ENCODE measurements at places on chromosomes 5 and 9. TPM values are rescaled to one million over a fixed set of nuclear protein-coding genes. Genes with fewer than 3 reads are reported as not detected.
A peak's percentile ranks its signal among the peaks of the same experiment; 100 is the strongest.

DNA sequence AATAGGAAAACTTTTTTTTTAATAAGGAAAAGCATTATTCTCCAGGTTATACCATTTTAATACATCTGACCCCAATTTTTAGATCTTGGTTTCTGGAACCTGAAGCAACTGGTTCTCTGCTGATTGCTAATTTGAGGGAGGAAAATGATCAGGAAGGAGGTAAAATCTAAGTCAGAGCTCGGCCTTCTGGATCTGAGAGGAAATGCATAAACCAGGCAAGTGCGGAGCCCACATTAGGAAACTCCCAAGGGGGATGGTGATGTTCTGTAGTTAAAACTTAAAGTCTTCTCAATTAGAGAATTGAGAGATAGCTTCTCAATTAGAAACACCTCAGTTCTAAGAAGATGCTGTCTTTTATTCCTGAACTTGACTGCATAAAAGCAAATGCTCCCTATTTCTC is 113.5 kb downstream of the TSSK1B start:
- DNase-seq, result no peak
- no peak overlapping the region for H3K4me3 ChIP-seq
- no peak overlapping the region for H3K27ac ChIP-seq

GRCh38 chr9:96062031-96062430 is 186.5 kb downstream of the ERCC6L2 start:
- no peaks in the 10 kb centered on the region for H3K36me3 ChIP-seq
- H3K27ac ChIP-seq, result no peak overlapping the region
- H3K27me3 ChIP-seq, result no peaks in the 10 kb centered on the region
- no peak overlapping the region for H3K4me3 ChIP-seq

DNA sequence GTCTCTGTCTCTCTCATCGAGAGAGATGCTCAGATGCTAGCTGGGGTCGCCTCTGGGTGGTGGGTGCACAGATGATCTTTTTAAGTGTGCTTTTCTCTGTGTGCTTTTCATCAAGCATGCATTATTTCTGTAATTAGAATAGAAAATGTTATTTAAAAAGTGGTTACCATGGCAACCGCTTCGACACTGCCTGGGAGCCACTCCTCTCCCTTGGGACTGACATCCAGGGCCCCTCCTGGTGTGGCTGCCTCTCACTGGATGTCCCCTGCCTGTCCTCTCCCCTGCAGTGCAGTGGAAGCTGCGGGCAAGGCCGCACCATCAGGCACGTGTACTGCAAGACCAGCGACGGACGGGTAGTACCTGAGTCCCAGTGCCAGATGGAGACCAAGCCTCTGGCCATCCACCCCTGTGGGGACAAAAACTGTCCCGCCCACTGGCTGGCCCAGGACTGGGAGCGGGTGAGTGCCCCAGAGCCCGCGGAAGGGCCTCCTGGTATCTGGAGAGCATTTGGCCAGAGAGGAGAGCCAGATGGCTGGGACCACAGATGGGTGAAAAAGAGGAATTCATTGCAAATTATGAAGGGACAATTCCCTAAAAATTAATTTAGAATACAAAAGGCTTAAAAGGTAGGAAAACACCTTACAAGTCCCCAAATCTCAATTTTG is 34.7 kb downstream of the ADAMTSL2 start:
- H3K36me3 ChIP-seq, result no peaks in the 10 kb centered on the region
- no peak for DNase-seq
- H3K4me1 ChIP-seq, result peaks cover 9% of the 10 kb centered on the region
- no peak overlapping the region for H3K4me3 ChIP-seq
- no peak overlapping the region for H3K27ac ChIP-seq
- no peaks in the 10 kb centered on the region for H3K27me3 ChIP-seq

GRCh38 chr9:84615544-84615943 is 54.0 kb upstream of the NTRK2 start:
- peaks cover 7% of the 10 kb centered on the region for H3K4me1 ChIP-seq
- peak; percentile 17 for DNase-seq
- H3K27ac ChIP-seq, result no peak overlapping the region
- H3K27me3 ChIP-seq, result no peaks in the 10 kb centered on the region
- no peaks in the 10 kb centered on the region for H3K36me3 ChIP-seq

GRCh38 chr5:54024466-54024865 is 285.9 kb downstream of the ARL15 start:
- H3K36me3 ChIP-seq, result no peaks in the 10 kb centered on the region
- H3K27me3 ChIP-seq, result no peaks in the 10 kb centered on the region
- peaks cover 33% of the 10 kb centered on the region for H3K4me1 ChIP-seq
- no peak overlapping the region for H3K4me3 ChIP-seq
- H3K27ac ChIP-seq, result no peak overlapping the region
- DNase-seq, result no peak

GRCh38 chr9:536597-537511 is 304.6 kb upstream of the DMRT1 start:
- no peak overlapping the region for H3K27ac ChIP-seq
- H3K4me1 ChIP-seq, result peaks cover 14% of the 10 kb centered on the region
- H3K4me3 ChIP-seq, result no peak overlapping the region
- DNase-seq, result no peak

DNA sequence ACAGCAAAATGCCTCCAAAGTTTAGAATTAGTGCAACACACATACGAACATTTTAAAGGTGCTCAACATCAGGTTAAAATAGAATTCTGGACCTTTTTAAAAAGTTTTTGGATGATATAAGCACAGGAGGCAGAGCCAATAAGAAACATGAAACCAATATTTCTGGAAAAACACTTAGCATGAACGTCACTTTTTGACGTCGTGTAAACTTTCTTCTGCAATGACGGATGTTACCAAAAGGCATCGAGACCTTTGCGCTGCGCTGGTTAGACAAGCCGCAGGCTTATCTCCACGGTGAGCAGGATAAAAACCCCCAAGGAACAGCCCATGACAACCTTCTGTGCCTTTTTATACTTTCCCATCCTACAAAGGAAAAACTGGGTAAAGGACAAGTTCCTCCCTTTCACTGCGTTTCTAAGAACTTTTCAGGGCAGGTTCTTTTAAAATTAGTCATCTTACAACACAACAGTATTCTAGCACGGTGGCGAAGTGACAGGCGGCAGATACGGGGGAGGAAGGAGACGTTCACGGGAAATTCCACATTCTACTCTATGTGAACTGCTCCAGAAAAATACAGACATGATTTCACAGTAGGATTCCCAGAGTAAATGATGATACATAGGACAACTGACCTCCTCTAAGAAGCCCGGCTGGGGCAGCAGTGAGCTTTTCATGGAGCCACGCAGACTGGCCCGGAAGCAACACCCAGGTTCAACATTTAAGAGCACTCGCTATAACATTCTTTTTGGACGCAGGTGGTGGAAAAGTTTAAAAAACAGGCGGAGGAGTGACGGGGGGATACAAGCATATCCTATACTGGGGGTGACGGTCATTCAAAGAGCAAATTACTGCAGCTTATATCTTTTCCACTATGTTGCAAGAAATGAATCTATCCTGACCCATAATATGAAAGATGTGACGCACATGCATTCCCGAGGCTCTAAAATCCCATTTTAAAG is 52.4 kb downstream of the USP20 start:
- no peak overlapping the region for H3K4me3 ChIP-seq
- H3K27me3 ChIP-seq, result no peaks in the 10 kb centered on the region
- H3K27ac ChIP-seq, result no peak overlapping the region
- H3K4me1 ChIP-seq, result peaks cover 38% of the 10 kb centered on the region
- H3K36me3 ChIP-seq, result no peaks in the 10 kb centered on the region

PLAC8L1 gene
- not detected for total RNA-seq

DNA sequence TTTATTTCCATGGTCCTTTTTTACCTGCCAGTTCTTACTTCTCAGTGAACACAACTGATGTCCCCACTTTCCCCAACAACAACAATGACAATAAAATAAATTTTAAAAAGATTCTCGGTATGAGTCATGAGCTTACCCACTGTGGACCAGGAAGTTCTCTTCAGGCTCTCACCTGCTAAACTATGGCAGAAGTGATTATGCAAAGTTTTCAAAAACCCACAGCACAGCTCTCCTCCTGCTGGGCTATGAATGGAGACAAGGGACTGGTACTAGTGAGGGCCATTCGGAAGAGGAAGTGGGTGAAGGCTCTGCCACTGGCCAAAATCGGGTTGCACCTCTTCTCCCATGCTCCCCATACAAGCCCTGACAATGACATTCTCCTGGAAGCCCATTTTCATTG is 429.4 kb downstream of the PIK3R1 start:
- H3K4me1 ChIP-seq, result no peaks in the 10 kb centered on the region
- no peak overlapping the region for H3K27ac ChIP-seq
- H3K36me3 ChIP-seq, result no peaks in the 10 kb centered on the region
- H3K4me3 ChIP-seq, result no peak overlapping the region
- no peak for DNase-seq
- H3K27me3 ChIP-seq, result no peaks in the 10 kb centered on the region

- H3K4me3 ChIP-seq, result no peak overlapping the region
- H3K4me1 ChIP-seq, result no peaks in the 10 kb centered on the region
Measured at GRCh38 chr5:68428231-68428811, 212.8 kb downstream of the PIK3R1 start.

DNA sequence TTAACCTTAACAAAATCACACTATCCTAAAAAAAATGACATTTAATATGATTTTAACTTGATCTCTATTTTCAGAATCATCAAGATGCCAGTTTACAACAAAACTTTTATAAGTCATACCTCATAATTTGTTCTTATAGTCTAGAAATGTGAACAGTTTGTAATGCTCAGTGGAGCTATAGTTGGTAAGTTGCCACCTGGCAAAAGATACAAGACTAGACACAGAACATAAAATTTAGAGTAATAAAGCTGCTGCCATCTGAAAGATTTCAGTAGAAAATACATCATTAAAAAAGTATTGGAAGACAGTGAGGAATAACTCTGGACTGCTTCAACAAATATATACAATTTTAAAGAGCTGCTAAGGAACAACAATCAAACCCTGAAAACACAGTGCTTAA is 233.8 kb downstream of the GABRG2 start:
- H3K4me1 ChIP-seq, result no peaks in the 10 kb centered on the region
- DNase-seq, result no peak
- H3K27ac ChIP-seq, result no peak overlapping the region
- H3K4me3 ChIP-seq, result no peak overlapping the region

SAXO1 gene
- 0.15 TPM for total RNA-seq

ENG gene
- total RNA-seq, result 0.19 TPM

DNA sequence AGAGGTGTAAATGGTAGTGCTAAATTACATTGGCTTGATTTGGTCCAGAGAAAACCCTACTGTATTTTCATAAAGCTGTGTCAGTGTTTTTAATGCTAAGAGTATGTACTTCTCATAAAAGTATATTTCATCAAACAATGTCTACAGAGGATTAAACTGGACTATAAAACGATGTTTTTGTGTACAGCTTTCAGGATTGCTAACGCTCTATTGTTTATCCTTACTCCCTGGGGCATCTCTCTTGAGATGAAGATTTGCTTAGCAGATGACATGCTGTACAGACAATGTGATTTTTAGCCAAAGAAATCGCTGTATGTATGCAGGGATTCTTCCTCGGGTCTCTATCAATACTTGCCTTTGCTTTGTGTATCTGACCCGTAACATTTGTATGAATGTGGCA is 216.0 kb downstream of the FBXL7 start:
- peaks cover 15% of the 10 kb centered on the region for H3K4me1 ChIP-seq
- H3K27me3 ChIP-seq, result no peaks in the 10 kb centered on the region
- H3K36me3 ChIP-seq, result no peaks in the 10 kb centered on the region
- DNase-seq, result no peak
- H3K27ac ChIP-seq, result no peak overlapping the region
- H3K4me3 ChIP-seq, result no peak overlapping the region

- no peaks in the 10 kb centered on the region for H3K27me3 ChIP-seq
- no peak for DNase-seq
- no peaks in the 10 kb centered on the region for H3K36me3 ChIP-seq
- no peak overlapping the region for H3K27ac ChIP-seq
- H3K4me1 ChIP-seq, result peaks cover 23% of the 10 kb centered on the region
Measured at GRCh38 chr5:151757233-151758140, 944 bp downstream of the ATOX1 start.

CA9 gene
- 0.09 TPM for total RNA-seq

- H3K36me3 ChIP-seq, result no peaks in the 10 kb centered on the region
- no peak for DNase-seq
- no peaks in the 10 kb centered on the region for H3K4me1 ChIP-seq
- H3K27ac ChIP-seq, result no peak overlapping the region
Measured at GRCh38 chr9:136318111-136318775, 9.1 kb upstream of the GPSM1 start.

DNA sequence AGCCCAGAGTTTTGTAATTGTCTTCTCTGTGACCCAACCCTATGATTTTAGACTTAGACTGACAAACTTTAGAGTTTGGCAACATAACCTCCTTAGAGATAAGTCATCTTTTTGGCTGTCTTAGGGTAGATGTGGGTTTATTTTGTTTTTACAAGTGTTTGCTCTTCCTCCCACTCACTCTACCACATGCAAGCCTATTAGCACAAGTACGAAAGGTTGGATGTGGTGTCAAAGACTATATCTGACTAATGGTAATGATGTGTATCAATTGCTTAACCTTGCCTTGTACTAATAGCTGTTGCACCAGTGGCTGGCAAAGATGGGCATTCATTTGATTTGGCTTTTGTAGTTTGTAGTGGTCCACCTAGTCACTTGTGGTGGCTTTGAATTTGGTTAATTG is 46.5 kb downstream of the SLC25A46 start:
- H3K4me3 ChIP-seq, result no peak overlapping the region
- H3K36me3 ChIP-seq, result no peaks in the 10 kb centered on the region
- H3K4me1 ChIP-seq, result no peaks in the 10 kb centered on the region
- H3K27me3 ChIP-seq, result no peaks in the 10 kb centered on the region

NOXA1 gene
- 0.65 TPM for total RNA-seq

- H3K36me3 ChIP-seq, result no peaks in the 10 kb centered on the region
- peaks cover 6% of the 10 kb centered on the region for H3K4me1 ChIP-seq
- H3K27ac ChIP-seq, result no peak overlapping the region
- no peak overlapping the region for H3K4me3 ChIP-seq
Measured at GRCh38 chr9:18857769-18858168, 175.2 kb downstream of the SAXO1 start.

- peaks cover 7% of the 10 kb centered on the region for H3K4me1 ChIP-seq
- no peak for DNase-seq
Measured at GRCh38 chr5:60507687-60508086, 192.3 kb downstream of the DEPDC1B start.

GRCh38 chr5:178257650-178258049 is 25.0 kb upstream of the PHYKPL start:
- H3K27ac ChIP-seq, result no peak overlapping the region
- H3K4me1 ChIP-seq, result peaks cover 10% of the 10 kb centered on the region
- no peaks in the 10 kb centered on the region for H3K36me3 ChIP-seq
- H3K4me3 ChIP-seq, result no peak overlapping the region

PLPP7 gene
- total RNA-seq, result 11.5 TPM

HK3 gene
- not detected for total RNA-seq

Measured in neural progenitor cell (in vitro differentiated cells).